ENCODE measurements at places on chromosomes 13 and 19.

DNA sequence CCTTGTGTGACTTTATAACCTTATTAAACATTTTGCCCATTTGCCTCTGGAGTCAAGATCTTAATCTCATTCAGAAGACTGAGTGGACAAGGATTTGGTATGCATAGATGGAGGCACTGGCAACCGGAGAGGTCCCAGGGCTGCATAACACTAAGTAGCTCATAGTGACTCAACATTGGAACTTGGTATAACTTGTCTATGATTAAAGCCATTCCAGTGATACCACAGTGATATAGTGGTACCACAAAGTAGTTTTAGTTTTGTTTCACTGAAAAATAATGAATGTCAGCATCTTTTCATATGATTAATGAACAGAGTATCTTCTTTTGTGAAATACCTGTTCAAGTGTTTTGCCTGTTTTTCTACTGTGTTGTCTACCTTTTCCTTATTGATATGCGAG, 26.4 kb downstream of the CDK8 start:
- no peak for DNase-seq

GRCh38 chr13:32674503-32674902, 88.3 kb downstream of the PDS5B start:
- no peak for DNase-seq

- DNase-seq: no peak
Measured at GRCh38 chr13:36151591-36151990, 20.4 kb upstream of the DCLK1 start.

GRCh38 chr19:1170938-1171754, 2.9 kb downstream of the SBNO2 start:
- no peak for DNase-seq

GRCh38 chr19:2645826-2646225, 56.7 kb downstream of the GNG7 start:
- DNase-seq: no peak

Data from fibroblast of skin of left quadriceps (primary cell).